IMR-90 (cell line): ENCODE measurements at places on chromosomes 11 and 22.

GRCh38 chr11:69411257-69411924 lies 70.1 kb upstream of the LINC01488 start:
- DNase-seq: no peak

DNA sequence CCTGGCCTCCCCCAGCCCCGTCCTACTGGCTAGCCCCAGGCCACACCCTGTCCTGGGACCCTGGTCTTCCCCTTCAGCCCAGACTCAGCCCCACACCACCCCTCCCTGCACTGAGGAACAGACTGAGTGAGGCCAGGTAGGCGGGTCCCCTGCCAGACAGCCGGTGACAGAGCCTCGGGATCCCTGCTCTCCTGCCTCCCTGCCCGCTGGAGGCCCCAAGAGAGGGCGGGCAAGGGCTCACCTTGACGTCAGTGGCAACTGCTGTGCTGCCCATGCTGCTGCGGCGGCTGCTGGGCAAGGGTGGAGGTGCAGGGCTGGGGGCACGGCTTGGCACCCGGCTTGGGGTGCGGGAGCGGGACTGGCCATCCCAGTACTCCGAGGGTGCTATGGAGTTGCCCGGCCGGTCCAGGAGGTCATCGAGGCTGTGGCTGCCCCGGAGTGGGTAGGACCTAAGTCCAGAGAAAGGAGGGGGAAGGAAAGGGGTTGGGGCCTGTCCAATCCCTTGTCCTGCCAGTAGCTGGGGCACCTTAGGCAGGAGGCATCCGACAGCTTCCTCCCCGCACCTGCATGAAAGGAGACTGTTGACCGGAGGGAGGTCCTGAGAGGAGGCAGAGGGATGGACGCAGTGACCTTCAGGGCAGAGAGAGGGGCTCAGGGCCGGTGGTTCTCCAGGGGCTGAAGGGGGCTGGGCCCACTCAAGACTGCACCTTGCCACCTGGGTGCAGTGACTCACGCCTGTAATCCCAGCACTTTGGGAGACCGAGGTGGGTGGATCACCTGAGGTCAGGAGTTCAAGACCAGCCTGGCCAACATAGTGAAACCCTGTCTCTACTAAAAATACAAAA lies 2.2 kb upstream of the SLC16A8 start:
- no peak for DNase-seq

GRCh38 chr11:65651589-65652510 lies 10.9 kb downstream of the RELA start:
- peak; percentile 38 for DNase-seq

- DNase-seq: no peak
These were observed 33.3 kb upstream of the RAB1B start for GRCh38 chr11:66235141-66235540.

DNA sequence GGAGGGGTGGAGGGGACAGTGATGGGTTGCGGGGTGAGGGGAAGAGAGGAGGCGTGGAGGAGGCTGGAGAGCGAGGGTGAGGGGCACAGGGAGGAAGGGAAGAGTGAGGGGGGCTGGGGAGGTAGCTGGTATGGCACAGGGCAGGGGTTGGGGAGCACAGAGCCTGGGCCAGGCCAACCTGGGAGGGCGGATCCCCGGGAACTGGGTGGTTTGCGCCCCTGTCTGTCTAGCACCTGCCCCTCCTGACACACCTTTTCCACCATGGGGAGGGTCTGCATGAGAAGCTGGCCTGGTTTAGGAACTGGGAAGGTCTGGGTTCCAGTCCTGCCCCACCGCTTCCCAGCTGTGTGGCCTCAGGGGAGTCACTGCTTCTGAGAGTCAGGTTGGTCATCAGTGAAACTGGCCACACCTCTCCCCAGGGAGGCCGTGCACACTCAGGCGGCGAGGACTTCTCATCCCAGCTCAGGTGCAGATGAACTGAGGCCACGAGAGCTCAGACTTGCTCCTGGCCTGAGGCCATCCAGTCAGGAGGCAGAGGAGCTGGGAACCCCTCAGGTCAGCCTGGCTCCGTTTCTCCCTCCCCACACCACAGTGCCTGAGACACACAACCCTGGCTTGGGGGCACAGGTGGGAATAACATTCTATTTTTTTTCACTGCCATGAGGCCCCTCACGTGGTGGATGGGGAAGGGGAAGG lies 95.6 kb downstream of the PHF21B start:
- DNase-seq: no peak

DNA sequence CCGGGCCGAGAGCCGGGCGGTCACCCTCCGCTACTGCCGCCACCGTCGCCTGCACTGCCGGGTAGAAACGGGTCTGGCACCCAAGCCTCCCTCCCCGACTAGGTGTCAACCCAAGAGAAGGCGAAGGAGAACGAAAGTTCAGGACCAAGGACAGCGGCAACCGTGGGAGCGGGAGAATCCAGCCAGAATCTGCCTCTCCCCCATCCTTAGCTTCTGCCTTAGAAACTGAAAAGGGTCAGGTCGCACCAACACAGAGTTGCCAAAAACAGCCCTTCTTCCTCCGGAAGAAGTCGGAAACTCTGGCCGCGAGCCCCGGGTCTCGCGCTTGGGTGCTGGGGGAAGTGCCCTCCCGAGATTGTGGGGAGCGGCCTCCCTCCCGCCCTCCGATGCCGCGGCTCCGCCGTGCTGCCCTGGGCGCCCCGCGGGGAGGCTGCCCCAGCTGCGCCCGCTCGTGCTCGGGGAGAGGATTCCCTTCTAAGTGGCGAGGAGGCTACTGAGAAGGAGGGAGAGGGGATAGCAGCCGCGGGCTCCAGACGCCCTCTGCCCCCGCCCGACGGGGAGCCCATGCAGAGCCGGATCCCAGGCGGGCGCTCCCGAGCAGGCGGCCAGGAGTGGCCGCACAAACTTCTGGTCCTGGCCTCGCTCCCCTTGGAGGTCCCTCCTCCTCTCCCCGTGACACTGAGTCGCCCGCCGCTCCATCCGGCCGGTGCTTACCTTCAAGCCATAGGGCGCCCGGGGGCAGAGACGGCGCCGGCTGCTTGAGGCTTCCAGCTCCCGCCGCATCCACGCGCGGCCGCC lies 637 bp downstream of the DRD2 start:
- DNase-seq: peak; percentile 66

- no peak for DNase-seq
These were observed 802.5 kb downstream of the DLG2 start for GRCh38 chr11:84824624-84825023.

GRCh38 chr11:12689029-12689755 lies 15.0 kb downstream of the TEAD1 start:
- no peak for DNase-seq

- no peak for DNase-seq
These were observed 117.8 kb downstream of the NTM start for GRCh38 chr11:131488238-131488637.

GRCh38 chr11:16784097-16784496 lies 45.6 kb downstream of the C11orf58 start:
- no peak for DNase-seq

- no peak for DNase-seq
These were observed 45.5 kb upstream of the CRYBB3 start for GRCh38 chr22:25153961-25154666.

DNA sequence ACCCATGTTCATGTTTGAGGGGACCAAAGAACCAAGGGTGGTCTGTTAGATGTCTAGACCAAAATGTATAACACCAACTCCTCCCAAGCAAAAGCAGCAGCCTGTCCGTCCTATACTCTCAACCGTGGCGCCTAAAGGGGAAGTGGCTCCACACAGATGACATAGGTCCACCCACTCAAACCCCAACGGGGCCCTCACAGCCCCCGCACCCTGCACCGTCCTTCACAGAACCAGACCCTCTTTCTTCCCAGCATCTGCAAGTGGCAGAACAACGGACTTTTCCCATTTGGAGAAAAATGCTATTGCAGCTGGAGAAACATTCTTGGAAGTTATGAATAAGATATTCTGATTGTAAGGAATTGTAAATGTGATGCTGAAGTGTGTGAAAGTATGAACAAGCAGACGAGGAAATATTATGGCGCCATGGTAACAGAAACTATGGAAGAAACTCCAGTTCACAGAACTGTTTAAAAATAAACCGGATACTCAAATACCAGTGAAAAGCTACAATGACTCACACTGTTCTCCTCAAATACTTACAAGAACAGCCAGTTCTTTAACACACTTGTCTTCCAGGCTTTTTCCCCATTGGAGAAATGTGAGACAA lies 76.5 kb upstream of the ARFGAP3 start:
- DNase-seq: peak; percentile 97

DNA sequence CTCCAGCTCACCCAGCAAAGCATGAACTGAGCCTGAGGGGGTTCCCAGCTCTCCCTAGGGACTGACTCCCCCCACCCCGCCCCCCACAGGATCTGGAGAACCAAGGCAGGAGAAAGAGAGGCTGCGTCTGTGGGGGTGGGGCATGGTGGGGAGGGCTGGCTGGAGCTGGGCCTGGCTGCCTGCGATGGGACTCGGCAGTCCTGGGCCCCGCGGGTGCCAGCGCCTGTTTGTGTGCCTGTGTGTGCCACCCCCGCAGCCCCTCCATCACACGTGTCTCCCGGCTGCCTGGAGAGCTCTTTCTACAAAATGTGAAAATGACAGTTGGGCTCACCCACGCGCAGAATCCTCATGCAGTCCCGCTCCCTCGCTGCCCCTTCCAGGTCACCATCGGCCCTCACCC lies 46.8 kb downstream of the CACNA1I start:
- DNase-seq: no peak

DNA sequence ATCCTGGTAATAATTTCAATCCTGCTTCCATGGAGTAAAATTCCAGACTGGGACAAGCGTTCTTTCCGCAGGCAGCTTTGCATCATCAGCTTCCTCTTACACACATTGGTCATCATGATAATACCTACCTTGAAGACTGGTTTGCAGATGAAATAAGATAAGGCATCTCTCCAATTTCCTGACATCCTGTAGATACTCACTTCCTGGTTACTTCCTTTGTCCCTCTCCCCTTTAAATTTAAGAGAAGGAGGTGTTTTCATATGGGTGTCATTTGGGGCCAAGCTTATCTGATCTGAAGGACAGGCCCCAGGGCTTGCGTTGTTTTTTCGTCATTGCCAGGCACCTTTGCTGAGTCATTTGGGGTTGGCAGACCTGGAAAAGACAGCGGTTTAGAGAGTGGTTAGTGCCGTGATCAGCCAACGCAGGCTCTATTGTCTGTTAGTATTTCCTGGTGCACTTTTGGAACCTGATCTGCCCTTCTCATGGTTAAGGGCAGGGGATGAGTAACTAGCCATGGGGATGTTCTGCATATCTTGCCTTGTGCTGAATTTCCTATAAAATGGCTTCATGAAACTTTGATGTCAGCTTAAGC lies 24.1 kb downstream of the GRAMD1B start:
- peak; percentile 61 for DNase-seq
